ENCODE measurements at places on chromosomes 2 and 18. TPM values are rescaled to one million over a fixed set of nuclear protein-coding genes. Genes with fewer than 3 reads are reported as not detected.

The STRN gene
- 35.0 TPM for total RNA-seq

The SUMO1 gene
- total RNA-seq: 84.6 TPM

The GCG gene
- not detected for total RNA-seq

The FAM161A gene
- 3.8 TPM for total RNA-seq

The STARD6 gene
- total RNA-seq: not detected

The DLX2 gene
- total RNA-seq: not detected

The UGT1A8 gene
- not detected for total RNA-seq

The AQP12B gene
- total RNA-seq: not detected

The LIMS3 gene
- total RNA-seq: 0.91 TPM

The FAP gene
- total RNA-seq: not detected

The BMPR2 gene
- 14.6 TPM for total RNA-seq

The NOSTRIN gene
- not detected for total RNA-seq

The XDH gene
- not detected for total RNA-seq

GRCh38 chr18:49768051-49768391 is 45.3 kb downstream of the ACAA2 start:
- no peak for DNase-seq
- H3K27me3 ChIP-seq: peaks cover 2% of the 10 kb centered on the region
- H3K27ac ChIP-seq: no peak overlapping the region
- no peak overlapping the region for H3K4me3 ChIP-seq
- no peaks in the 10 kb centered on the region for H3K4me1 ChIP-seq
- no peaks in the 10 kb centered on the region for H3K36me3 ChIP-seq

DNA sequence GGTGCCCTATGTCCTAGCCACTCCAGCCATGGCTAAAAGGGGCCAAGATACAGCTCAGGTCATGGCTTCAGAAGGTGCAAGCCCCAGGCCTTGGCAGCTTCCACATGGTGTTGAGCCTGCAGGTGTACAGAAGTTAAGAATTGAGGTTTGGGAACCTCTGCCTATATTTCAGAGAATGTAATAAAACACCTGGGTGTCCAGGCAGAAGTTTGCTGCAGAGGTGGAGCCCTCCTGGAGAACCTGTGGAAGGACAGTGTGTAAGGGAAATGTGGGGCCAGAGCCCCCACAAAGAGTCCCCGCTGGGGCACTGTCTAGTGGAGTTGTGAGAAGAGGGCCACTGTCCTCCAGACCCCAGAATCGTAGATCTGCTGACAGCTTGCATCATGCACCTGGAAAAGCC is 74.1 kb downstream of the SMIM21 start:
- H3K4me3 ChIP-seq: no peak overlapping the region
- no peaks in the 10 kb centered on the region for H3K4me1 ChIP-seq
- no peak overlapping the region for H3K27ac ChIP-seq

DNA sequence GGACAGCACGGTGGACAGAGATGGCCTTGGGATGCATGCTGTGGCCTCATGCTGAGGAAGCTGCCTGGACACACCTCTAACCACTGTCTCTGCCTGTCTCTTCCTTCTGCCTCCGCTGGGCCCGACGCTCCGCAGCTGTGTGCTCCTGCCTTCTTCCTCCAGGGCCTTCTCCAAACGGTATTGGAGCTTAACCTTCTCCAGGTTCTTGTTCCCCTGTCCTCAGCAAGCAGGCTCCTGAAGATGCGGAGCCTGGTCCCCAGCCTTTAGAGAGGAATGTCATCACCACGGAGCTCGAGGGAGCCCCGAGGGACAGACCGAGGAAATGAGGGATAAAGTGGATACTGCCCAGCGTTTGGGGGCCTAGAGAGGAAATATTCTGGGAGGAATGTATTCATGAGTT is 155.1 kb downstream of the DYSF start:
- no peak overlapping the region for H3K4me3 ChIP-seq
- no peak for DNase-seq
- peaks cover 6% of the 10 kb centered on the region for H3K27me3 ChIP-seq
- H3K27ac ChIP-seq: no peak overlapping the region
- H3K36me3 ChIP-seq: no peaks in the 10 kb centered on the region

DNA sequence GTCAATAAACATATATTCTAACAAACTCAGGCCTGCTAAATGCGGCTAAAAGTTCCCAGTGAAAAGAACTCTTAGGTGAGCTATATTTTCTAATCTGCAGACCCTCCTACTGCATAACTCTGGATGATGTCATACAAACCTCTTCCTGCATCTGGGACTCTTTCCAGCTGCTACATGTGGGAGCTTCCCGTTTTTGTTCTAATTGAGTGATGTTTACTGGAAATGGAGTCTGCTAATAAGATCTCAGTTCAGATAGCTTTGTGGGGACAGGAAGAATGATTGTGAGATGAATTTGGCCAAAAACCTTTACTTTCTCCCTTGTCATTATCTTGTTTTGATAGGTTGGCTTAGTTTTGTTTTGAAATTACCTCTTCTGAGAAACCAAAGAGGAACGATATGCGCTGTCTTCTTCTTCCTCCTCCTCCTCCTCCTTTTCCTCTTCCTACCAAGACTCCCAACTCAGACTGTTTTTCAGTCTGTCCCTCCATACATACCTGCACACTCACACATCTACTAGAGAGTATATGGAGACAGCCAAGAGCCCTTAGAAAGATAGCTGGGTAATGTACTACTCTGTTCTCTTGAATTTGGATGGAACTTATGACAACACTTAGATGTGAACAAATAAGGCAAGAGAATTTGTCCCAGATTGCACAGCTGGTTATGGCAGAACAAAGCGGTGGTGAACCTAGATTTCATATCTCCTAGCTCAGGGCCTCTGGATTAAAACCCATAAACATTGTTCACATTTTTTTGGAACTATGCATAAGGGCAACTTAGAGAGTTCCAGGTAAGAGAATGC is 39.8 kb upstream of the AAK1 start:
- H3K27me3 ChIP-seq: no peaks in the 10 kb centered on the region
- DNase-seq: no peak
- peak overlapping the region; percentile 83 for H3K27ac ChIP-seq

DNA sequence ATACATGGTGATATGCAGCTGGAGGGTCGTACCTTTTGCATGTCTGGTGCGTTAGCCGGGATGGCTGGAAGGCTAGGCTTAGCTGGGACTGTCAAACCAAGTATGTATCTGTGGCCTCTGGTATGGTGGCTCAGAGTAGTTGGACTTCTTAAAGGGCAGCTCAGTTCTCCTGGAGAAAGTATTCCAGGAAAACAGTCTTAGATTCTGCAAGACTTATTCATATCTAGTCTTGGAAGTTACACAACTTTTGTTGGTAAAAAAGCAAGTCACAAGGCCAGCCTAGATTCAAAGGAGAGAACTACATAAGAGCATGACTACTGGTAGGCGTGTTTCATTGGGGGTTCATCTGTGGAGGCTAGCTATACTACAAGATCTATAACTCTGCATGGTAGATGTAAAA is 45.5 kb downstream of the EML4 start:
- H3K27me3 ChIP-seq: no peaks in the 10 kb centered on the region
- H3K36me3 ChIP-seq: peaks cover 16% of the 10 kb centered on the region
- no peak overlapping the region for H3K4me3 ChIP-seq
- H3K27ac ChIP-seq: no peak overlapping the region

DNA sequence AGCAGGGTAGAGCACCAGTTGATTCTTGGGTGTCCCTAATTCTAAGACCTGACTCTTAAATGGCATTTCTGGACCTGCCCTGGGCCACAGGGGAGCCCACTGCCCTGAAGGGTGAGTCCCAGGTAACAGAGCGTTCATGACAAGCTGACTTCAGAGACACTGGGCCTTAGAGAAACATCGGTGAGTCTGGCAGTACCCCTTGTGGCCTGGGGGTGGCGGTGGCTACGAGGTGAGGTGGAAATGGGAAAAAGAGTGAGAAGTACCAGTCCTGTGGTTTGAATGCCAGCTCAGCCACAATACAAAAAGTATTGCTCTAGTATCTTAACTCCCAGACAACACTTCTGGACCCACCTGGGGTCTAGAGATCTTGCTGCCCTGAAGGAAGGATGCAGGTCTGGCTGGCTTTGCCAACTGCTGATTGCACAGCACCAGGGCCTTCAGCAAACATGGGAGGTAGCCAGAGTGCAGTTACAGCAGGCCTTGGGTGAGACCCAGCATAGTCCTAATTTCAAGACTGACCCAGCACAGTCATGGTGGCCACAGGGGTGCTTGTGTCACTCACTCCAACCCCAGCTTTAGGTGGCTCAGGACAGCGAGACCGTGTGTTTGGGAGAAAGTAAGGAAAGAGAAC is 44.5 kb downstream of the USP34 start:
- no peaks in the 10 kb centered on the region for H3K27me3 ChIP-seq
- peak; percentile 73 for DNase-seq
- peak overlapping the region; percentile 88 for H3K27ac ChIP-seq
- H3K36me3 ChIP-seq: no peaks in the 10 kb centered on the region
- H3K4me1 ChIP-seq: peaks cover 40% of the 10 kb centered on the region

- H3K36me3 ChIP-seq: no peaks in the 10 kb centered on the region
- no peaks in the 10 kb centered on the region for H3K4me1 ChIP-seq
- no peak overlapping the region for H3K4me3 ChIP-seq
- no peak for DNase-seq
- H3K27me3 ChIP-seq: no peaks in the 10 kb centered on the region
Observed at GRCh38 chr18:8359076-8359475, 250.2 kb upstream of the RAB12 start.

DNA sequence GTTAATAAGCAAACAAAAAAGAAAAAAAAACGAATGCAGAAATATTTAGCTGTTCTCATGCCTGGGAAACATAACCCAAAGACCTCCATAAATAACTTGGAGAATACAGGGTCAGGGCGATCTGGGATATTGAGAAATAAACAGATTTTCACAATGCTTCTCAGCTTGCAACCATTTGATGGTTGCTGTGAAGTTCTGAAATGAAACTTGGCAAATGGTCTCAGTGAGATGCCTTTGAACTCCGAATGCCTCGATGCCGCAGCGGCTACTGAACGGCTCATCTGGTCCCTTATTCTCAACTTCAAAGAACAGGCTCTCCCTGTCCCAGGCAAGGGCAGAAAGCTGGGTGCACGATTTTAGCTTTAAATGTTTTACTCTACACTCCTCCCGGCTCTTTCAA is 78.1 kb downstream of the ZNF516 start:
- H3K27me3 ChIP-seq: no peaks in the 10 kb centered on the region
- no peaks in the 10 kb centered on the region for H3K4me1 ChIP-seq
- H3K36me3 ChIP-seq: no peaks in the 10 kb centered on the region
- H3K4me3 ChIP-seq: no peak overlapping the region
- DNase-seq: no peak

DNA sequence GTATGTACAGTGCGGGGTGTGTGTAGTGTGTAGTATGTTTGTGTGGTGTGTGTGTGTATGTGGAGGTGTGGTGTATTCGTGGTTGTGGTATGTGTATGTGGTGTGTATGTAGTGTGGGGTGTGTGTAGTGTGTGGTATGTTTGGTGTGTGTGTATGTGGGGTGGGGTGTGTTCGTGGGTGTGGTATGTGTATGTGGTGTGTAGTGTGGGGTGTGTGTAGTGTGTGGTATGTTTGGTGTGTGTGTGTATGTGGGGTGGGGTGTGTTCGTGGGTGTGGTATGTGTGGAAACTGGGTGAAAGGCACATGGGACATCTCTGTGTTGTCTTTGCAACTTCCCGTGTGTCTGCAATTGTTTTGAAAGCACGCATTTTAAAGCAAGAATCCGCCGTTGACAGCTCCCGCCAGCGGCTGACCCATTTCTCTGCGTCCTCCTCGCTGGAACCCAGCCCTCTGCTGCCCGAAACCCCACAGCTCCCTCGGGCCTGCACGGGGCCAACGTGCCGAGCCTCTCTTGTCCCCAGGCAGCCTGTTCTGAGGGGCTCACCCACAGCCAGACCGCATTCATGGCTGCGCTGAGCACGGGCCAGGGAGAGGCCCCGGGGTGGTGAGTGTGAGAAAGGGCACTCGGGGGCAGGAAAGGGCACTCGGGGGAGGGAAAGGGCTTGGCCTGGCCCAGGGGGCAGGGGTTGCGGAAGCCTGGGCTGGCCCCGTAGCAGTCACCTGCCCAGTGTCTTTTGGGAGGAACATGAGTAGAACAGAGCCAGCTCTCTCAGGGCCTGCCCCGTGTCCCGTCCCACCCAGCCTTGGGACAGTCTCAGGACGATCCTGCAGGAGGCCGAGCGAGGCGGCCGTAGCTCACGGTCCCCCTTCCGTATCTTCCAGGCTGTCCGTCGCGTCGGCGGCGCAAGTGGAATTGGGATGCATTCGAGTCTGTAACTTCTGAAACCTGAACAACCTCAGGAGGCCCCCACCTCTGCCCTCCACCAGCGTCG is 61.4 kb downstream of the TWIST2 start:
- H3K27ac ChIP-seq: no peak overlapping the region
- DNase-seq: no peak
- H3K36me3 ChIP-seq: no peaks in the 10 kb centered on the region
- H3K4me1 ChIP-seq: no peaks in the 10 kb centered on the region

GRCh38 chr2:209584915-209585314 is 161.1 kb downstream of the MAP2 start:
- no peaks in the 10 kb centered on the region for H3K36me3 ChIP-seq
- peaks cover 4% of the 10 kb centered on the region for H3K27me3 ChIP-seq
- no peaks in the 10 kb centered on the region for H3K4me1 ChIP-seq
- H3K27ac ChIP-seq: no peak overlapping the region

- no peak for DNase-seq
- H3K36me3 ChIP-seq: no peaks in the 10 kb centered on the region
- H3K4me3 ChIP-seq: no peak overlapping the region
- peaks cover 9% of the 10 kb centered on the region for H3K27me3 ChIP-seq
- H3K4me1 ChIP-seq: no peaks in the 10 kb centered on the region
Observed at GRCh38 chr2:7324706-7325105, 407.5 kb downstream of the RNF144A start.

DNA sequence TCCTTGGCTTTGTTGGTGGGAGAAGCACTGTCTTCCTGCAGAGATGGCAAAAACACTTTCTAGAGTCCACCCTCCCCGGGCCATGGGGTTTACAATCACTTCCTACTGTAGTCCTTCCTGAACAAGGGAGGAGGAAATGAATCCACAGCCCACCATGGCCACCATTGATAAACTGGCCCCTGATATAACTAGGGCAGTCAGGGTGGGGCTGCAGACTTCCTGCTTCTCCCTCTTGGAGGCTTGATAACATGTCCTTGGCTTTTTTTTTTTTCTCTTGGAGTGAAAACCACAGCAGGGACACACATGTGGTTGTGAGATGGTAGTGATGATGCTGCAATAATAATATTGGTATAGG is 437.8 kb downstream of the ZNF521 start:
- no peaks in the 10 kb centered on the region for H3K4me1 ChIP-seq
- H3K27me3 ChIP-seq: no peaks in the 10 kb centered on the region
- H3K4me3 ChIP-seq: no peak overlapping the region
- no peak overlapping the region for H3K27ac ChIP-seq
- H3K36me3 ChIP-seq: no peaks in the 10 kb centered on the region

- H3K4me3 ChIP-seq: no peak overlapping the region
- H3K4me1 ChIP-seq: no peaks in the 10 kb centered on the region
- no peak for DNase-seq
- H3K27me3 ChIP-seq: peaks cover 4% of the 10 kb centered on the region
Observed at GRCh38 chr2:209511637-209512036, 87.8 kb downstream of the MAP2 start.

DNA sequence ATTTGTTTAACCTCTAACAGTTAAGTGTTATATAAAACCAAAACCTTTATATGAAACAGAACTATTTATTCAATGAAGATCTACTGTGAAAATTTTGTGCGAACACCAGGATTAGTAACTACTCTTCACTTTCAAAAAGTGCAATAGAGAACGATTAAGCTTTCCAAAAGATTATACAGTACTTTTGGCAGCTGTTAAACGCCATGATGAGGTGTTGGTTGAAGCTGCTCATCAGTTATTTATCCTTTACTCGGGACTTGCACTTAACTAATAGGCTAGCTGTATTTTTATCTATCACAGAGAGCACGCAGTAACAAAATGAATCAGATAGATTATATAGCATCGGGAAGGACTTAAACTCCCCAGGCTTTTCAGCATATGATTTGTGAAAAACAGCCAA is 113.6 kb downstream of the GCA start:
- no peaks in the 10 kb centered on the region for H3K27me3 ChIP-seq
- no peak overlapping the region for H3K4me3 ChIP-seq
- no peaks in the 10 kb centered on the region for H3K4me1 ChIP-seq
- H3K36me3 ChIP-seq: no peaks in the 10 kb centered on the region

Measured in activated naive CD8-positive, alpha-beta T cell treated with anti-CD3 and anti-CD28 coated beads, Interleukin-2, amount 10 ng/mL, durations not matched to agents 7 days and 5 days (primary cell).